B cell (primary cell): ENCODE measurements at places on chromosomes 16 and 17. TPM values are rescaled to one million over a fixed set of nuclear protein-coding genes. Genes with fewer than 3 reads are reported as not detected.

CRYBA1 gene
- not detected in 2 replicates for total RNA-seq

ITGB3 gene
- total RNA-seq = 11.4 and 14.2 TPM in 2 replicates

PRKCA gene
- total RNA-seq = 3.6 and 7.7 TPM in 2 replicates

C1QL1 gene
- not detected in 2 replicates for total RNA-seq

KRTAP9-2 gene
- not detected in 2 replicates for total RNA-seq

HOXB6 gene
- not detected in 2 replicates for total RNA-seq

DNA sequence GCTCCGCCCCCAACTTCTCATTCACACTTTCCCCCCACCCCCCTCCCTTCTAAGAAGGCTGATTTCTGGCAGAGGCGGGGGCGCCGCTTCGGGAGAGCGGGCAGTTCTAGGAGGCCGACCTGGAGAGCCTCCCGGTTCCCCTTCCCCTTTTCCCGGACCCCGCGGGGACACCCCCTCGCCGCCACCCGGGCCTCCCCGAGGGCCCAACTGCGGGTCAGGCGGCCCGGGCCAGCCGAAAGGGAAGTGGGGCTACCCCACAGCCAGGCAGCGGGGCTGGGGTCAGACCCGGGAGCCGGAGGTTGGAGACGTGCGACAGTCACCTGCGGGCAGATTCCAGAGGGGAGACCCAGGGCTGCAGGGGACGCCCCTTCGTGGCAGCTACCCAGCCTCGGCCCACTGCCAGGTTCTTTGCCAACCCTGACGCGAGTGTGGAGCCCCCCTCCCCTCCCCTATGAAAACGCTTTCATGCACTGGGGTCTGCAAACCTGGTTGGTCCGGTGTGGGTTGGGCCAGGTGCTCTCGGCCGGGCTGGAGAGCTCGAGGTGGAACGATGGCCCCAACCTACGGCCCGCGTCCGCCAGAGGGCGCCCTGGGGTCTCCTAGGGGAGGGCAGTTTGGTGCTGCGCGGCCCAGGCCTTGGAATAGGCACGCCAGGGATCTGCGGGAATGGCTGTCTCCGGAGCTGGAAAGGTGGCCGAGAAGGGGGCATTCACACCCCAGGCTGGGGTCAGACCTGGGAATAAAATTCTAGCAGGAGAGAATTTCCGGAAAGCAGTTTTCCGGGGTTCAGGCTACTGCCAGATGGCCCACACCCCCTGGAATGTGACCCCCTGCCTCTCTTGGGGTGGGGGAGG is 721 bp upstream of the SOCS3 start:
- H3K27me3 ChIP-seq = no peaks in the 10 kb centered on the region
- peaks cover 4% of the 10 kb centered on the region for H3K36me3 ChIP-seq
- no peak overlapping the region for H3K4me3 ChIP-seq
- peak; percentile 88 for DNase-seq

- H3K4me3 ChIP-seq = no peak overlapping the region
- peaks cover 26% of the 10 kb centered on the region for H3K4me1 ChIP-seq
- no peaks in the 10 kb centered on the region for H3K36me3 ChIP-seq
- no peak for DNase-seq
- H3K27me3 ChIP-seq = no peaks in the 10 kb centered on the region
Observed at GRCh38 chr17:51257150-51258081, 2.4 kb downstream of the MBTD1 start.
